ENCODE measurements at places on chromosomes 16 and 17.

GRCh38 chr16:14444979-14445810 lies 184.9 kb downstream of the PARN start:
- no peak for DNase-seq

DNA sequence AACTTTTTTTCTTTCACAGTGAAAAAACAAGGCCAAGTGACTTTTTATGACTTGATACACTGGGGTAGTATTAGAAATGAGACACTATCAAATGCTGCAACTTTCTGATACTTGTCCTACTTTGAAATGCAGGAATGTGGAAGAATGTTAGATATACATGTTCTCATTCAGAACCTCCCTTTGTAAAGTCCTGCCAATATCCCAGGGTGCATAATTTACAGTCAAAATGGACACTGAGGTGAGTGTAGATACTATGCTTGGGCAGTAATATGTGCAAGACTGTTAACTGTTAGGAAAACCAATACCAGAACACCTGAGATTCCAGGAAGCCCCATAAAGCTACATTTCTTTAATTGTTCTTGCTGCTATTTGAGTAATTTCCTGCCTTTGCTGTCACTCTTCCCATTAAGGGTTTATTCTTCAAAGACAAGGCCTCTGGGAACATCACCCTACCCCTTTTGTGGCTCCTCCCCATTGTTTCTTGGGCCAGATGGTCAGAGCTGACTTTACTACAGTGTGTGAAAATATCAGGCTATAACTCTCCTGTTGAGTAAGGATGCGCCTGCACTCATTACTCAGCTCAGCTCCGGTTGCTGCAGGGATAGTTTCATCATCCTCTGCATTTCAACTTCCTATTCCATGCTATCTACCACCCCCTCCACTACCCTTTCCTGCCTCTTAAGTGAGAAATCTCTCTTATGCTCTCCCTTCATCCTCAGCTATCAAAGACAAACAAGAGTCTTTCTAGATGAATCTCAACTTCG lies 48.7 kb downstream of the TMEM100 start:
- no peak for DNase-seq

DNA sequence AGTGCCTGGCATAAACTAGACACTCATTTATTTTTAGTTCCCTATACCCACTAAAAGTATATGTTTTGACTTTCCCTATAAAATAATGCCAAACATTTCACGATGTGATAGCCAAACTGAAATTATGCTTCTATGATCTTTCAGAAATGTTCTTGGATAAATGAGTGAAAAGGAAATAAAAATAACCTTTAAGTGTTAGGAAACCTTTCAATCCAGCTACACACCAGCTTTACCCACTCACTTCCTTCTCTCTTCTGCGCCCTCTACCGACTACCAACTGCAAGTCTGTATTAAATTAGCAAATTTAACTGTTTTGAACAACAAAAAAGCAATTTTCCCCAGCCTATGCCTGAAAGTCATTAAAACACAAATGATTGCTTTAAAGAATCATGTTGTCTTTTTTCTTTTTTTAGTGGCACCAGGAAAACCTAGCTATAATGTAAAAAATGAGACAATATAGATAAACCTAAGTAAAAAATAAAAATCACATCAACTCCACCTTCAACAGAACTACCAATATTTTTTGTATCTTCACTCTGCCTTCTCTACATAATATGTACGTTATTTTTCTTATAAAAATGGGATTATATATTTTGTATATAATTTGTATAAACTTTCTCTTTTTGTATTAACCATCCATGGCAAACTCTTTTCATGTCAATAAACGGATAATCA lies 13.2 kb upstream of the TMEM100 start:
- DNase-seq: peak; percentile 27

DNA sequence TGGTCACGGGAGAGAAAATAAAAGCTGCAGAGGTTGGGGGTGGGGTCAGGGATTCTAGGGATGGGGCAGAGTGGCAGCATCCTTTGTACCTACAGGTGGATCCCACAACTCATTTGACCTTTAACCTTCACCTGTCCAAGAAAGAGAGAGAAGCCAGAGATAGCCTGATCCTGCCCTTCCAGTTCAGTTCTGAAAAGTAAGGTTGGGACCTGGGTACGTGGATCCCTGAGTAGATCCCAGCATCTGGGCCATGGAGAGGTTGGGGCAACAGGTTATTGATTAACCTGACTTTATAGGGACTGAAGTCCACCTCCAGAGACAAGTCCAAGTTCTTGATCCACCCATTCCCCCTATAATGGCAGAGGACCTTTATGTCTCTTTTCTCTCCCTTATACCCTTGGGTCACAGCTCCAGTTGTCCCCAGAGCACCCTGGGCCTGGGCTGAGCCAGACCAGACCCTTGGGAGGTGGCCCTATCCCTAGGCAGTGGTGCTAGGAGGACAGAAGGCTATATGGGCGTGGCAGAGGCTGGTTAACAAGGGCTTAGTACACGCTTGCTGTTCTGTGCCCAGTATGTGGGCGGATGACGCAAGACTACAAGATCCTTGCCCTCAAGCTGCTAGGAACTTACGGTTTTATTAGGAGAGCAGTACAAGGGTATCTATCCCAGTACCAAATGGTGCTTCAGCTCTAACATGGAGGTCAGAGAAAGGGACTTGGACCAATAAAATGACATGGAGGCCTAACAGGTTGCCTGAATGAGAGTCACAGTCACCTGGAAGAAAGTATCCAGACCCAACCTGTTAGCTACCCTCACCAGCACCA lies 3.3 kb downstream of the CLDN7 start:
- no peak for DNase-seq

GRCh38 chr17:40033339-40033738 lies 18.1 kb downstream of the CSF3 start:
- DNase-seq: no peak

GRCh38 chr16:78593352-78593751 lies 493.9 kb downstream of the WWOX start:
- DNase-seq: no peak

DNA sequence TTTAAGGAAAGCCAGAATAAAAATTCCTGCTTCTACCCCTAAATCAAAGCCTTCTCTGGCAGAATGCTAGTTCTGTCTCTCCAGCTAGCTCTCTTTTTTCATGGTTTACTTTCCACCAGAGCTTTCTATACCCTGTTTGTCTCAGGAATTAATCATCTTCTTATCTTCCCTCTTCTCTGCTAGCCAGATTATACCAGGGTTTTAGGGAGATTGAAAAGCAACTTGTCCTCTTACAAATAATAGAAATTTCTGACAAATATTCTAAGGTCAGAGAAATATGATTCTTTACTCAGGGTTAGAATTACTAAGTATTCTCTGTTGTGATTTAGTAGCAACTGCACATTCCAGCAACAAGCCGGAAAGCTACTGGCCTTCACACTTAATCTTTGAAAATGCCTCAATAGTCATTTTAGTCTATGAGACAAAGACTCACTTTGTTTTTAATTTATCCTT lies 166.4 kb downstream of the TANC2 start:
- DNase-seq: no peak

DNA sequence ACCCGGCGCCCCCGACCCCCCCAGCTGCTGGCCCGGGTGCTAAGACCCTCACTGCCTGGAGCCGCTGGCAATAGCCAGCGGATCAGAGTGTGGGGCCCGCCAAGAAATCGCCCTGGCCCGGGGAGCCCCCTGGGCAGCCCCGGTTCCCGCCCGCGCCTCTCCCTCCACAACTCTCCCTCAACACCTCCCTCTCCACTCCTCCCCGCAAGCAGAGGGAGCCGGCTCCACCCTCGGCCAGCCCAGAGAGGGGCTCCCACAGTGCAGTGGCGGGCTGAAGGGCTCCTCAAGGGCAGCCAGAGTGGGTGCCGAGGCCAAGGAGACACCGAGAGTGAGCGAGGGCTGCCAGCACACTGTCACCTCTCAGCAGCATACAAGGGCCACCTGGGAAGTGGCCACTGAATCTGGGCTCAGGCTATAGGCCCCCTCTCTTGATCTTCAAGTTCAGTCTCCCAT lies 385.5 kb downstream of the SEC14L1 start:
- no peak for DNase-seq
